H1 (cell line): ENCODE measurements at places on chromosomes 5 and 9. TPM values are rescaled to one million over a fixed set of nuclear protein-coding genes. Genes with fewer than 3 reads are reported as not detected.
A peak's percentile ranks its signal among the peaks of the same experiment; 100 is the strongest.

GRCh38 chr5:172405226-172406107, 48.9 kb downstream of the SH3PXD2B start:
- H3K27ac ChIP-seq: no peak overlapping the region
- no peak for DNase-seq
- peaks cover 6% of the 10 kb centered on the region; the same call in 1 of the 2 replicates for H3K36me3 ChIP-seq
- H3K27me3 ChIP-seq: no peaks in the 10 kb centered on the region
- peaks cover 7% of the 10 kb centered on the region for H3K4me1 ChIP-seq

C1QTNF3 gene
- total RNA-seq: 0.82 and 1.0 TPM in 2 replicates

DNA sequence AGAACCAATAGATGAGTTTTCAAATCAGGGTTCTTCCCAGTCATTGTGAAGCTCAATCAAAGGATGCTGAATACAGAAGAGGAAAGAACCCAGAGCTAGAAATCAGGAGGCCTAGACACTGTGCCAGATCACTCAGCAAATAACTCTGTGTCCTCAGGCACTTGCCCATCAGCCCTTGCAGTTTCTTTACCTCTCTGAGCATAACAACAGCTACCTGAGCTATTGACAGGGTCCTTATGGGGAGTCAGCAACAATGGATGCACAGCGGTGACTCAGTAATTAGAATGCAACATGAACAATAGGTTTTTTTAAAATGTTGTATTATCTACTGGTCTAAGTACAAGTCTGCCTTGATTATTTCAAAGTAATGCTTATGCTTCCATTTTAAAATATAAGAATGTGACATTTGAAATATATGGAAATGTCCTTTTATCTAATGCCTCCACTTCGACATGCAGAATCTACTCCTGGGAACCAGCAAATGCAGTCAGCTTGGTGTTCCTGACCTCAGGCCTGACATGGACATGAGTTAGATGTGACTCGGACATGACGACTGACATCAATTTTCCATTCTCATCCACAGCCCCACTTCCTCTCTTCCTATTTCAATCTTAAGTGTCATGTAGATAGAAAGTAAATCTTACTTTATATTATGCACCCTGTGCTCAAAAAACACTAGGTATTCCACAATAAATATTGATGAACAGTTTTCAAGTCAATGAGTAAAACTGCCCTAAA, 155.0 kb downstream of the TLE1 start:
- DNase-seq: no peak
- no peak overlapping the region for H3K27ac ChIP-seq
- peaks cover 2% of the 10 kb centered on the region; the same call in 1 of the 2 replicates for H3K4me1 ChIP-seq
- H3K4me3 ChIP-seq: no peak overlapping the region

GRCh38 chr9:74496406-74496805, 729 bp upstream of the RORB start:
- peak overlapping the region; percentile 67 for H3K4me3 ChIP-seq
- no peaks in the 10 kb centered on the region for H3K36me3 ChIP-seq
- H3K27ac ChIP-seq: no peak overlapping the region

GZMA gene
- not detected in 2 replicates for total RNA-seq

DNA sequence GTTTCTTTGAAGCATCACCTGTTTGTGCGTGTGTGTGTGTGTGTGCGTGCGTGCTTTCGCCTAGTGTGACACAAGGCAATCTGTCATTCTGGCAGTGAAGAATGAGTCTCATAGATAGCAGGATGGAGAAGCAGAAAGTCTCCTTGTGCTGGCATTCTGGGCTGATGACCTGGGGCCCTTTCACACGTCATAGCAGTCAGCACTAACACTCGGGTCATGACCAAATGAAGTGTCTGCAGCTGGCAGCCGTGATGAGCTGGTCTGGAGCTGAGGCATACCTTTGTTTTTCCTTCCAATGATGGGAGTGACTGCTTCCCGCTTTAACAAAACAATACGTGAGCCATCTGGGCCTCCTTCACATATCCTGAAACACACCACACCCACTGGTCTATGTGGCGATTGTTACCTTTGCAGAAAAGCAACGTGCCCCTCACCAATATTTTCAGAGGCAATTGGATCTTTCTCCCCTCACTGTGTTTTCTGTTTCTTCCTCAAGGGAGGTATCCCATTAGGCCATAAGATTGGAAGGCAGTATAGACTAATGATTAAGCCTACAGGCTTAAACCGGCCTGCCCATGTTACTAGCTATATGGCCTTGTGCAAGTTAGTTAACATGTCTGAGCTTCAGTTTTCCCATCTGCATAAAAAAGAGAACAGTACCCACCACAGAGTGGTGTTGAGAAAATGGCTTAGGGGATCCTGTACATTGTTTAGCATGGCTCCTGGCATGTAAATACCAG, 88.8 kb downstream of the SREK1 start:
- H3K27me3 ChIP-seq: no peaks in the 10 kb centered on the region
- H3K4me1 ChIP-seq: peaks cover 4% of the 10 kb centered on the region
- H3K27ac ChIP-seq: no peak overlapping the region; the same call in 1 of the 2 replicates
- no peak for DNase-seq
- no peaks in the 10 kb centered on the region for H3K36me3 ChIP-seq
- H3K4me3 ChIP-seq: no peak overlapping the region

DNA sequence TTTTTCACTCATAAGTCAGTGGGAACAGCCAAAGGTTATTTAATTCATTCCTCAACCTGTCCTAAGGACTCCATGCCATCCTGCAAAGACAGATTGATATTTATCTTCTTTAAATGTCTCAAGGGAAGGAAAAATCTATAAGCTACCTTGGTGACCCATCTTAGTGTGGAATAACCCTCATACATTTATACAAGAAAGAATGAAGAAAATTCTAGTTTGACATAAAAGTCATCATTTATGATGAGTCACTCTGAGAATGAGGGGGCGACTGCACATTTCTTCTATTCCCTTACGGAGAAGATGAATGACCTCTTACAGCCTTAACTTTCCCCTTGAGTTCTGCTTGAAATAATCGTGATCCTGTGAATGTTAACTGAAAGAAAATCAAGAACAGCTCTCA, 26.8 kb upstream of the NUDT12 start:
- no peaks in the 10 kb centered on the region for H3K27me3 ChIP-seq
- H3K36me3 ChIP-seq: no peaks in the 10 kb centered on the region
- DNase-seq: no peak
- H3K4me1 ChIP-seq: no peaks in the 10 kb centered on the region

STPG3 gene
- total RNA-seq: not detected in 2 replicates

CDKN2A gene
- 0.69 and 0.73 TPM in 2 replicates for total RNA-seq

ABHD17B gene
- total RNA-seq: 60.8 and 62.7 TPM in 2 replicates

DNA sequence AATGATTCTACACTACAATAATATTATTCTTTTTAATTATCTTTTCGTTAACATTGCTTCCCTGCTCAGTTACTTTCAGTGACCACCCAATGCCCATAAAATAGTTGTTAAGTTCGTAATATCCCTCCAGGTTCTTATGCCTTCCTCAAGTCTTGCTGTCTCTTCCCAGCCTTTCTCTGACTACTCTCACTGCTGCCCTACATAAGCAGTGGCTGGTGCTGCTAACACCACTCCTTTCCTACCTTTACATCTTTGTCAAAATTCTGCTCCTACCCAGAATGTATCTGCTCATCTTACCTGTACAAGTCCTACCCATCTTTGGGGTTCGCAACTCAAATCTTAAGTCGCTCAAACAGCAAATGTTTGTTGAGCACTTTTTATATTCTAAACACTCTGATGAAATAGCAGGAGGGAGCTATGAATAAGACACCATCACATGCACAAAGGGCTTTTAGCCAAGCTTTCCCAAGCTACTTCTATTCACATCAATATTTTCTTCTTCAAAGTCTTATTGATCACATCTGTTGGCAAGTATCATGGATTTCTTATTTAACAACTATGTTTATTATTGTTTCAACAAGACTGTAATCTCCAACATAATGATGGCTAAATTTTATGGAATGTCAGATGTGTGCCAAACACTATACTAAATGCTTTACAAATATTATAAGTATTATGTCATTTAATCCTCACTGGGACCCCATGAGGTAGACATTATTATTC, 29.5 kb downstream of the SLC25A46 start:
- H3K36me3 ChIP-seq: no peaks in the 10 kb centered on the region
- H3K4me3 ChIP-seq: no peak overlapping the region
- H3K4me1 ChIP-seq: no peaks in the 10 kb centered on the region
- no peak overlapping the region for H3K27ac ChIP-seq

LECT2 gene
- not detected in 2 replicates for total RNA-seq

GRCh38 chr9:69647804-69648203, 24.4 kb downstream of the APBA1 start:
- H3K36me3 ChIP-seq: no peaks in the 10 kb centered on the region
- H3K4me3 ChIP-seq: no peak overlapping the region
- no peak for DNase-seq
- H3K27ac ChIP-seq: no peak overlapping the region
- peaks cover 3% of the 10 kb centered on the region; the same call in 1 of the 2 replicates for H3K4me1 ChIP-seq

DNA sequence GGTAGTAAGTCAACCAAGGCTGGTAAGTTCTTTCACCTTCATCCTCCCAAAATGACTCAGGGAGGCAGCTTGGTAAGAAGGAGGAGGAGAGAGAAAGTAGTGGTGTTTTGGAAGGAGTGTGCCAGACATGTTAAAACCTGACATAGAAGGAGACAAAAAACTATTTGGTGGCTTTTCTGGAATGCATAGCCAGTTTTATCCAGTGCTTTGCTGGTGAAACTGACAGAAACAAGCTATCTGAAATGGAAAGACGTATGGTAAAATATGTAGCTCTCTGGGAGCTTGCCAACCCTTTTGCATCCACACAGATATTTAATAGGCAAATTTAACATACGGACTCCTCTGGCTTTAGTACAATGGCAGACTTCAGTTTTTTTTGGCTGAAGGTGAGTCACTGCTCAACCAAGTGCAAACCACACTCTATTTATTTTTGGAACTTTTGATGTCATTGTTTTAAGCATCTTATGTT, 45.4 kb downstream of the RAB14 start:
- no peaks in the 10 kb centered on the region for H3K27me3 ChIP-seq
- H3K27ac ChIP-seq: no peak overlapping the region
- DNase-seq: no peak
- H3K36me3 ChIP-seq: peaks cover 4% of the 10 kb centered on the region; the same call in 1 of the 2 replicates
- H3K4me3 ChIP-seq: no peak overlapping the region

GRCh38 chr5:54115735-54116403, 194.5 kb downstream of the ARL15 start:
- no peak overlapping the region for H3K4me3 ChIP-seq
- H3K36me3 ChIP-seq: no peaks in the 10 kb centered on the region
- no peak for DNase-seq
- no peaks in the 10 kb centered on the region for H3K4me1 ChIP-seq
- H3K27me3 ChIP-seq: no peaks in the 10 kb centered on the region
- H3K27ac ChIP-seq: no peak overlapping the region
